ENCODE measurements at places on chromosomes 1 and 21.

DNA sequence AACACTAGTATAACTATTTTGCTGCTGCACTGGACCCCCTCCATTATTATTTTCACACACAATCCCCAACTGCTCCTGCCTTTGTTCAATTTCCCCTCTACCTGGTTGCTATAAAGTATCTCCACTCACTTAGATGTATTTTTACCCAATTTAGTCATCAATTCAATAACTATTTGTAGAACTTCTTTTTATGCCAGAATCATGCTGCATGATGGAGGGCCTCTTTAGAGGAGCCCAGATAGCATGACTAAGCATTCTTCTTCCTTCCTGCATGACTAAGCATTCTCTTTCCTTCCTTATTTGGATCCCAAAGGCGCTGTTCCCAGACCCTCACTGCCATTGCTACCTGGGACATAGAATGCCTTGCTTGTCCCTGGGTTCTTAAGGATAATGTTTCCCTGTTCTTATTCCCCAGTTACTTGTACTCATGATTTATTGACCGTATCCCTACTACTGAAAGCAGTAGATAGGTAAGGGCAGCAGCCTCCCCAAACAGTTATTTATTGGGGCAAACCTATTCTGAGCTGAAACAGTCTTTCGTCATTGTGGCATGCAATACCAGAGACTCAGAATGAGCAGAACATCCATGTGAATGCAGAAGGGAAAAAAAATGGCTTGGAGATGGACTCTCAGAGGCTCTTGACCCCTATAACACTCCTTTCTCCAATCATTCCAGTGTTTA, 89.3 kb upstream of the AKT3 start:
- no peak for DNase-seq

DNA sequence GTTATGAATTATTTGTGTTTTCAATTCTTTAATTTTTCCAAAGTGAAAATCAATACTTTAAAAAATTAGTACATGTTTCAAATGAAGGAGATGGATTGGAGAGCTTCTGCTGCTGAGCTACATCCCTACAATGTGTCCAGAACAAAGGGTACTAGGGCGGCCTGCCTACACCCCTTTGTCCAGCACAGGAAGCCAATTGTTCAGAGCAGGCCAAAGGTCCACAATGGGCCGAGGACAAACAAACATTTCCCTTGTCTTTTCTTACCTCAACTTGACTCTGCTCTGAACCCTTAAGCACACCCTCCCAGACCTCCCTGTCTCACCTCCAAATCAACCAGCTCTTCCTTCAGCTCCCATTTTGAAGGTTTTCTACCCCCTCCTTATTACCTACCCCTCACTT, 39.4 kb upstream of the CAMK1G start:
- DNase-seq, result no peak

DNA sequence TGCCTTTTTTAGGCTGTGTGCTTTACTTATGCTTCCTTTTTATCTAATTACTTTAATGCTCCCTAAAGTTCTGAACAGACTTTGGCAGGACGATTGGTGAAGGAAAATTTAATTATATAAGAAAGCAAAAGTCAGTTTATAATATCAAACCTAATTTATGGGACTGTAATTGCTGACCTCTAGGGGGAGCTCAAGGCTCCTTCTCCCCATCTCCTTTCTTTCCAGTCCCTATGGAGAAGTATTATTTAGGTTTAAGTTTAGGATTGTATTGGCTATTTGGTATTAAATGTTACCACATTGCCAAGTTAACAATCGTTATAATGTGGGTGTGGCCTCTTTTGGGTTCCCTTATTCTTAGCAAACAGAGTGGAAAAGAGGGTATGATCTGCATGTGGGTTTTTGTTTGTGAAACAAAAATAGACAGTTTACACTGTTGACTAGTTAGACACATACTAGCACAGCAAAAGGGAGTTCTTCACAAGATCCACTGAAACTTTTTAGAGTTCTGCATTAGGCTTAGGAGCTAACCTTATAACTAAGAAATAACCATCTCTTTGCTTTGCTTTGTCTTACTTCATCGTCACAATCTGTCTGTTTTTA, 48.2 kb upstream of the TNFSF4 start:
- peak; percentile 54 for DNase-seq

GRCh38 chr1:191984856-191985255, 173.4 kb upstream of the RGS18 start:
- DNase-seq, result no peak

- no peak for DNase-seq
Measured at GRCh38 chr1:64337926-64338325, 132.0 kb upstream of the CACHD1 start.

DNA sequence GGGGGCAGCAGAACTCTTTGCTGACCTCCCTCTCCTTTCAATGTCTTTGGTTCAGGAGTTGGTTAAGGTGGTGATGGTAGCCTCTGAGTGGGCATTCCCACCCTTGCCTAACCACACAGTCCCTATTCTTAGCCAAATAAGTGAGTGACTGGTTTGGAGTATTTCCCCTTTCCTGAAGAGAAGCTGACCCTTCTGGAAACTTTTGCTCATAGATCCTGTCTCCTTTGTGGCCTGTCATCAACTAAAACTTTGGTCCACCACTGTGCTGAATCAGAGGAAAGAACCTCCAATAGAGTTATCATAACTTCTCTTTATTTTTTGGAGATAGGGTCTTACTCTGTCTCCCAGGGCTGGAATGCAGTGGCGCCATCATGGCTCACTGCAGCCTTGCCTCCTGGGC, 31.1 kb downstream of the C1orf21 start:
- DNase-seq, result no peak

- DNase-seq, result no peak
Measured at GRCh38 chr1:40395190-40396175, 22.0 kb downstream of the SMAP2 start.

- DNase-seq, result peak; percentile 38
Measured at GRCh38 chr1:27491748-27492700, 2.1 kb upstream of the WASF2 start.

DNA sequence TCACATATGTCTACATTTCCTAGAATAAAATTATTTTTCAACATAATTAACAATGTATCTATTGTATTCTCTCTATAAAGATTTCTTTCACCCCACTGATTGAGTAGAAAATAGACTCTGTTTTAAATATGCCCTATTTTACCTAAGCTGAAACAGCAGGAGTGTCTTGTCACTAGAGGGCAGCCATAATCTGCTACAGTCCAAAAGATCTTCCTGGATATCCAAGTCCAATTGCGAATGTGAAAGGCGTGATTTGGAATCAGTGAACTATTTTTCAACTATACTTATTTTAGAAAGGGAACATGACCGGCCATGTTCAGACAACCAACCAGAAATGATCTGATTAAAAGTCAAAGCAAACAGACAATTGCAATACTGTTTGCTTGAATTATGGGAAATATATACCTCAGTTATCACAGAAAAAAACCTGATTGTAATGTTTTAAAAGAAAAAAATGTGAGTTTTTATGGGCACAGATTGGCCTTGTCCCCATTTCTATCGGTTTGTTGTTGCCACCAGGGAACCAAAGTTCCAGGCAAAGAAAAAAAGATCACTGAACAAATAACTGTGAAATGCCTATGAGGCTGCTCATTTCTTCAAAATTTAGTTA, 1211.0 kb upstream of the ADGRL4 start:
- peak; percentile 0 for DNase-seq

GRCh38 chr1:33763406-33763805, 100.5 kb upstream of the HMGB4 start:
- no peak for DNase-seq

DNA sequence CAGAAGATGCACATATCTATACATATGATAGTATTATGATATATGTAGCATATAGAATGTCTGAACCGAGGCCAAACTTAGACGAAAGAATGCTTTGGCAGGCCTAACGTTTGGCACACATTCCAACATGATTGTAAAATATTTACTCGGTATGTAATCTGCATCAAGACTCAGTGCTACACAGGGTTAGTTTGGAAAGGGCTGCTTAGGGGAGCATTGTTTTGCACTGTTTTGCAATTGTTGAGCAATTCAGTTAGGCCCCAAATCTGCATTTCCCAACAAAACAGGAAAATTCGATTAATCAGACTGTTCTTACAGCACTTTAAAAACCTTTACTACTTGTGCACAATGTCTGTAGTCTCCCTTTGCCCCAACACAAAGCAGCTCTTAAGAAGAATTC, 216.0 kb upstream of the NEGR1 start:
- DNase-seq, result no peak

DNA sequence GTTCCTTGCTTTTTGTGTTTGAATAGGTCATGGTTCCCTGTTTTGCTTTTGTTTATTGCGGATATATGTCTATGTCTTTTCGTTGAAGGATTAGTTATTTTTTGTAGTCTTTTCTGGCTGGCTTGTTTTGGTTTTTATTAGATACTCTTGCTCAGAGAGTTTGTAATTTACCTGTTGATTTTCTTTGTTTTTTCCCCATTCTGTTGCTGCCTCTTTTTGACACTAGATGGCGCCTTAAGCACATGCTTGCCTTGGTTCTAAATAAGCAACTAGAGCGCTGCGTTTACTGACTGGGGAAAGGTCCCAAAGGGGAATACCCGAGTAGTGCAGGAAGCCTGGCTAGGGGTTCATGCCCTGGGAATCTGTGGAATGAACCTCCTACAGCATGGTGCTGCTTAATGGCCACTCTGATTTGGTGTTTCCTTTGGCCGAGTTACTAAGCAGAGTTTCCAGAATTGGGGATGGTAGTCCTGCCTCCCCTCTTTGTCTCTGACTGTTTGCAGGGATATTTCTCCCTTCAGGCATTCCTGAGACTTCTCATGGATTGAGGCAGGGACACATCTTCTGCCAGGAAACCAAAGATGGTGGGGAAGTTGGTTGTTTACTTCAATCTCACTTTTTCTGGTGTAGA, 143.2 kb downstream of the PTPRU start:
- DNase-seq, result peak; percentile 44

DNA sequence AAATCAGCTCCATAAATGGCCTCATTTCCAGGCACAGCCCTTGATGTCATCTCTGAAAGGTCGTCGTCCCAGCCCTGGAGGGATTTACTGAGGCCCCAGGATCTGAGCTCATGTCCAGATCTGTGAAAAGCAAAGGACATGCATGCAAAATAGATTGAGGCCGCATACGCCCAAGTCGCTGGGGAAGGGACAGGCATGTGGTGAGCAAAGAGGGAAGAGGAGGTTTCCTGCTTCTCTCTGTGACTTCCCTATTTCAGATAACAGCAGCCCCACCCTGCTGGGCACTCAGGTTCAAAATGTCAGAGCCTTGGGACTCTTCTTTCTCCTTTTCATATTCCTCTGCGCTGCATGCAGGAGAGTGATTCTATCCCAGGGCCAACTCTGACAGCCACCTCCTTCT, 197.2 kb downstream of the ADSS2 start:
- DNase-seq, result no peak

DNA sequence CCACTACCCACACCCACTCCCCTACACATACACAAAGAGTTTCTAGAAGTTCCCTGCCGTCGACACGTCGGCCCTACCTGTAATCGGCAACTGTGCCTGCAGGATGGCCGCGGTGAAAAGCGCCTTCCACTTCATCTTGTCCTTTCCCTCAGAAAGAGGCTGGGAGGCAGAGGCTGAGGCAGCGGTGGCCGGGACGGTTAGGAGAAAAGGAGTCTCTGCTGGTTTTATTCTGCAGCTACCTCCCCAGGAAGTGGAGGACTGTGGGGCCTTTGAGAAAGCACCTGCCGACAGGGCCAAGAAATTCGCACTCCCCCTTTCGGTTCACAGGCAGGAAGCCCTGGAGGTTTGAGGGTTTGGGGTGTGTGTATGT, at the start of gene CD247:
CD247 (minus strand) TSS at position 199 of the 370 bp plus-strand sequence; CDS start at position 135, 64 bp downstream.
- peak; percentile 53 for DNase-seq

DNA sequence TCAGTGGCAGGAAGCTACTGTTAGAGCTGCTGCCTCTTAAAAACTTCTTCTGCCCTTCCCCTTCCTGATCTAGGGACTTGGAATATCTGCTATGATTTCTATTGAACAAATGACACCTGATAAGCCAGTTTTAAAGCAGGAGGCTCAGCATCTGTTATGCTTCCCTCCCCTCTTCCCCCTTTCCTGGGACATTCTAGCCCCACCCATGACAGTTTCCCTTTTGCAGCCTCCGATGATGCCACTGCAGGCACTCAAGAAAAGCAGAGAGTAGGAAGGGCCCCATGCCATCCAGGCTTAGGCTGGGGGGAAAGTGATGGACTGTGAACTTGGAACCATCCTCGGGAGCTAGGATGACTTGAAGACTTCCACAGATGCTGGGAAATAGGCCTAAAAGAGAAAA, 15.1 kb upstream of the EPB41 start:
- no peak for DNase-seq
